ENCODE measurements at places on chromosomes 1 and 21.

DNA sequence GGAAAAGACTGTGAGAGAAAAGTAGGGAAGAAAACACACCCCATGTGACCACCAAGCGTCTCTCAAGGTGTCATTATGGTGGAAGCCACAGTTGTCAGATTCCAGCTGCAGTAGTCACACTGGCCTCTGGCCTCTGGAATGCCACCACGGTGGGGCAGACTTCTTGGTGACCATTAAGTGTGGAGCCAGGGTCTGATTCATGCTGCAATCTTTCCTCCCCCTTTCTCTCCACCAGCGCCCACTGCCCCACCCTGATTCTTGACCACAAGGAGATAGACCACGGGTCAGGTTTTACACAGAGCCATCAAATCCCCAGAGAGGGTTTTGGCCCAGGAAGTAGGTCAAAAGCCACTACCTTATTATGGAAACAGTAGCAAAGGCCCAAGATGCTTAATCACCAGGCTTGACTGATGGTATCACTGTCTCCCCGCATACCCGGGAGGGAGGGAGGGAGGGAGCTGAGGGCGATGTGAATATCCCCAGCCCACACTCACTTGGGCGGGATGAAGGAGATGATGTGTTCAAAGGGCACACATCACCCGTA is 52.7 kb upstream of the GRHL3 start:
- peak; percentile 82 for DNase-seq

GRCh38 chr21:46323227-46323709 is 402 bp downstream of the C21orf58 start:
- DNase-seq: no peak

DNA sequence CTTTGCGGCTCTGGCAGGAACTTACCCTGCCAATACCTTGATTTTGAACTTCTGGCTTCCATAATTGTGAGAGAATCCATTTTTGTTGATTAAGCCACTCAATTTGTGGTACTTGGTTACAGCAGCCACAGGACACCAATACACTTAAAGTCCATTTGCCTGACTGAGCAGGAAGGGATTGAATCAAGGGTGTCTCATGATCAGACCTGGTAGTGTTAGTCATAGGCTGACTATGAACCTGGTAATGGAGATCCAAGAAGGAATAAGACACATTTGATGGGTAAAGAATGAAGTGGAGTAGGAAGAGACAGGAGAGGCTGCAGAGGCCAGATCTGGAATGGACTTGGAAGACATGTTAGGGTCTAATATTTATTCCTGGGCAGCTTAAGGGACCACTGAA is 31.2 kb upstream of the MAP1LC3C start:
- no peak for DNase-seq

- DNase-seq: peak; percentile 16
Measured at GRCh38 chr1:17719874-17720273, 35.3 kb upstream of the ACTL8 start.

- DNase-seq: peak; percentile 99
Measured at GRCh38 chr1:24018611-24019580, 38.8 kb upstream of the SRSF10 start.

GRCh38 chr1:152002960-152003359 is 9.3 kb upstream of the S100A10 start:
- DNase-seq: no peak

GRCh38 chr1:87927391-87928280 is 599.0 kb downstream of the LMO4 start:
- no peak for DNase-seq

GRCh38 chr1:168303716-168304540 is 23.3 kb downstream of the TBX19 start:
- no peak for DNase-seq

DNA sequence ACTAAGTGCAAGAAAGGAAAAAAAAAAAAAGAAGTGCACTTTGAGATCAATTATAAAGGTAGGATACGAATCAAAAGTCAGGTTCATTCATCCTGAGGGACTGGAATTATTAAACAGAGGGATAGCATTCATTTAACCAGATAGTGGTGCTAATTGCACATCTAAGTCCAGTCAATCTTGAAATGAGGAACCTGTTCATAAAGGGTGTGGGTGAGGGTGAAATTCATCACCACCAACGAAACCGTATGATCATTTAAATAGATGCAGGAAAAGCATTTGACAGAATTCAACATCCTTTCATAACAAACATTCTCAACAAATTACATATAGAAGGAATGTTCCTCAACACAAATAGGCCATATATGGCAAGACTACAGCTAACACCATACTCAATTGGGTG is 5.6 kb downstream of the CTSS start:
- no peak for DNase-seq

GRCh38 chr1:178931858-178932551 is 61.1 kb upstream of the ANGPTL1 start:
- DNase-seq: peak; percentile 65

DNA sequence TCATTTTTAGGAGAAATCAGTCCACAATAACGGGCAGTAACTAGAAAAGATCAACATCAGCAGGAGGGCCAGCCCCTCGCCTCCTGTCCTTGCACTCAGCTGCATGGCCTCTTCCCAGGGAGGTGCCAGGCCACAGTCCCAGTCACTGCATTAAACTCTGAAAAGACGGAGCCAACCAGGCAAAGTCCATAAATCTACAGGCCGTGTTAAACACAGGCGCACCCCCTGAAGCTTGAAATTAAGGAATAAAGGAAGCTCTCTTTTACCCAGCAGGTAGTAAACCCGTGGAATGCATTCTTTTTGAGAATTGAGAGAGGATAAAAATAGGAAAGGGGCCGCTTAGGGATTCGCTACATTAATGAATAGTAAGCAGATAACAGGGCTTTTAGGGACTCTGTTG is 18.4 kb downstream of the H6PD start:
- DNase-seq: no peak

- peak; percentile 68 for DNase-seq
Measured at GRCh38 chr1:78688697-78689096, 39.1 kb downstream of the IFI44 start.

DNA sequence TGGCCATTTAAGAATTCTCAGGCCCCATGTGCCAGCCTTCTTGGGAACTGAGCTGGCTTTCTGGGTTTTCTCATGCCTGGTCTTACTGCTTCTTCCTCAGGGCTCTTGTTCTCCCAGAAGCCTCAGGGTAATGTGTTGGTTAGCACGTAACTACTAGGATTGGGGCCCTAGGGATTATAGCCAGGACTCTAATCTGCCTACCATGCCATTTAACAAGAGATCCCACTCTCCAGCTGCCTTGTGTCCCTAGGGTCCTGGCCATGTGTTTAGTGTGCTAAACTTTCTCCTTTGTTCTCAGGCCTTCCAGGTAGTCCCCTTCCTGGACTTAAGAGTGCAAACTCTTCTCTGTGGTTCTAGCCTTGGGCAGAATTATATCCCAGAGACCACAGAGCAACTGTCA is 2.2 kb upstream of the SH3BGRL3 start:
- no peak for DNase-seq

GRCh38 chr1:77016386-77016985 is 149.2 kb downstream of the ST6GALNAC5 start:
- no peak for DNase-seq

GRCh38 chr1:56094168-56094567 is 485.2 kb downstream of the PLPP3 start:
- DNase-seq: peak; percentile 91

DNA sequence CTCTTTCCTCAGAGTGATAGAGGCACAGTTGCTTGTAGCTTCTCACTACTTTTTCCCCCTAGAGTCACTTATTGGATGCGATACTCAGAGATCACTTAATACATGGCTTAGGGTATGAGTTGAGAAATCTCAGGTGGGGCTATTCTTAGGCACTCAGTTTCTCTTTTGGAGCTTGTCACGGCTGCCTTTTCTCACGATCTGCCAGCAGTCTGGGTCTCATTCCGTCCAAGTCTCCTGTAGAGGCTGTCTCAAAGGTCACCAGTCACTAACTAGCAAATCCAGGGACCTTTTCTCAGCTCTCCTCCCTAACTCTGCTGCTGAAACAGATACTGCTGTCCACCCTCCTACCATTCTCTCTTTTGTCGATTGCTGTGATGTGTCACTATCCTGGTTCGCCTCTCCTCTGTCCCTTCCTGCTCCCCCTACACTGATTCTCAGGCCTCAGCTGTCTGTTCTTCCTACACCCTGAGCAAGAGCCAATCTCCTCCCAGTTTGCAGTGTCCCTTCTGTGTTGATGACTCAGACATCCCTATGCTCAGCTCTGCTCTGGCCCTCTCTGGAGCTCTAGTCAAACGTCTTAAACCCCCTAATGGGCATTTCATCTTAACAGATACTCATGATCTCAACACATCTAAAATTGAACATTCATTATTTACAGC is 12.4 kb downstream of the ATP1A2 start:
- DNase-seq: no peak

DNA sequence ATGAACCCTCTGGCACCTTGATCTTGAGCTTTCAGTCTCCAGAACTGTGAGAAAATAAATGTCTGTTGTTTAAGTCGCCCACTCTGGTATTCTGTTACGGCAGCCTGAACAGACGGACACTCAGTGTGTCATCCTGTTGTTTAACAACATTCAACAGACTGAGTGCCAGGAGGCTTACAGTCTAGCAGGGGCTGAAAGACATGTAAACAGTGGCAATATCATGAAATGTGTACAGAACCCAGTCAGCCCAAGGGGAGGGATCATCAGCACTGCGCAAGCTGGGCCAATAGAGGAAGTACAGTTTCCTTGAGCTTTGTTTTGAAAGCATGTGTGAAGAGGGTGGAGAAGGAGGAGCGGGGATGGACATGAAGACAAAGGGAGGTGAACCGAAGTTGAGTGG is 13.6 kb downstream of the DIP2A start:
- DNase-seq: no peak

GRCh38 chr1:14906665-14907064 is 246.9 kb upstream of the TMEM51 start:
- no peak for DNase-seq

DNA sequence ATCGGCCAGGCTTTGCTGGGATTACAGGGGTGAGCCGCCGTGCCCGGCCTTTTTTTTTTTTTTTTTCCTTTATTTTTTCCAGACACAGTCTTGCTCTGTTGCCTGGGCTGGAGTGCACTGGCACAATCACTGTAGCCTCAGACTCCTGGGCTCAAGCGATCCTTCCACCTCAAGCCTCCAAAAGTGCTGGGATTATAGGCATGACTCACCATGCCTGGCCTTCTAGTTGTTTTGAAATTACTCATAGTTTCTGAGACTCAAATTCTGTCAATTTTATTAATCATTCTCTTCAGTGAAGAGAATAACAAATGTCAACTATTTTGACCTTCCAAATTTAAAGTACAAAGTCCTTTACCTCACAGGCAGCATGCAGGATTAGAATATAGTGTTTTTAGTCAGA is 374.5 kb downstream of the PLA2G4A start:
- DNase-seq: peak; percentile 68

GRCh38 chr1:17847111-17847510 is 92.0 kb downstream of the ACTL8 start:
- DNase-seq: no peak

- DNase-seq: peak; percentile 37
Measured at GRCh38 chr1:41151846-41152245, 90.3 kb downstream of the SCMH1 start.

DNA sequence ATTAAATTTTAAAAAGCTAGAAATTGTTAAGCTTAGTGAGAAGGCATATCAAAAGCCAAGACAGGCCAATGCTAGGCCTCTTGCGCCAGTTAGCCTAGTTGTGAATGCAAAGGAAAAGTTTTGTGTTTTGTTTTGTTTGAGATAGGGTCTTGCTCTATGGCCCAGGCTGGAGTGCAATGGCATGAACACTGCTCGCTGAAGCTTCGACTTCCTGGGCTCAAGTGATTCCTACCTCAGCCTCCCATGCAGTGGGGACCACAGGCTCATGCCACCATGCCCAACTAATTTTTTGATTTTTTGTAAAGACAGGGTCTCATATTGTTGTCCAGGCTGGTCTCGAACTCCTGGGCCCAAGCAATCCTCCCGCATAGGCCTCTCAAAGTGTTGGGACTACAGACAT is 40.3 kb downstream of the TRIM33 start:
- no peak for DNase-seq

Measured in fibroblast of skin of right quadriceps (primary cell).